ENCODE measurements at places on chromosomes 3 and 15.

DNA sequence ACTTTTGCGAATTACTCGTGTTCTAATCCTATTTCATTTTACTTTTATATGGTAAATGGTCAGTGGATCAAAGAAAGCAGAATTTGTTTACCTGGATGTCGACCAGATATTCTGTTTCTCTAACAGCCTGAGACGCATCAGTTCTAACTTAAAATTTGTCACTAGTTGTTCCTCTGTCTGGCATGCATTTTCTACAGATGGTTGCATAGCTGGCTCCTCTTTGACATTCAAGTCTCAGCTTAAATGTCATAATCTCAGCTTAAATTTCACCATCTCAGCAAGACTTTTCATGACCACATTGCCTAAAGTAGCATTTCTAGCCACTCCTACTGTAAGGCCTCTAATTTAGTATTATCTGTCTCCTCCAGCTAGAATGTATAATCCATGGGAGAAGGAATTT is 609.3 kb downstream of the AGBL1 start:
- no peak for DNase-seq

- DNase-seq: no peak
Observed at GRCh38 chr15:80752204-80752603, 27.0 kb upstream of the CEMIP start.

DNA sequence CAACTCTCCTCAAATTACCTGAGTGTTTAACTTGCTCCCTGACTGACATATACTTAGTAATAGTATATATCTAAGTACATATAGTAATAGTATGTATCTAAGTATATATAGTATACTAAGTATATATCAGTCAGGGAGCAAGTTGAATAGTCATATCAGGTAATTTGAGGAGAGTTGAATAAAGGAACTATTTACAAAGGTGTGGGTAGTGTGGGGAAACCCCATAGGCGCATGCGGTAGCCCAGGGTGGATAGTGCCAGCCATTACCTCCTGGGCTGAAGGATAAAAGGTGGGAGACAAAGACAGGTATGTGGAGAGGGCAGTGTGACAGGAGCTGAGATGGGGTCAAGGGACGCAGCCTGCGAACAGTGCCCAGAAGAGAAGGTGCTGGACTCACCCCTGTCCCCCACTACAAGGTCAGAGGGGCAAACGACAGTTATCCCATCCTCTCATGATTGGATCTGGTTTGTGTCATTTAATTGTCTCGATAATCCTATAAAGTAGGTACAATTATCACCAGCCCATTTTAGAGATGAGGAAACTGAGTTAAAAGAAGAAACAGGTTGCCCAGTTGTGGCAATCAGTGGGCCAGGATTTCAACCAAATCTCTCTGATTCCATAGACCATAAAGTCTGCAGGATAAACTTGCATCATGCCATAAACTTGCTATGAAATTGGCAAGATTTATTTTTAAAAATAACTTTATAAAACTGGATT is 34.1 kb upstream of the TPM1 start:
- no peak for DNase-seq

GRCh38 chr15:71199384-71200351 is 84.4 kb downstream of the THSD4 start:
- DNase-seq: no peak

DNA sequence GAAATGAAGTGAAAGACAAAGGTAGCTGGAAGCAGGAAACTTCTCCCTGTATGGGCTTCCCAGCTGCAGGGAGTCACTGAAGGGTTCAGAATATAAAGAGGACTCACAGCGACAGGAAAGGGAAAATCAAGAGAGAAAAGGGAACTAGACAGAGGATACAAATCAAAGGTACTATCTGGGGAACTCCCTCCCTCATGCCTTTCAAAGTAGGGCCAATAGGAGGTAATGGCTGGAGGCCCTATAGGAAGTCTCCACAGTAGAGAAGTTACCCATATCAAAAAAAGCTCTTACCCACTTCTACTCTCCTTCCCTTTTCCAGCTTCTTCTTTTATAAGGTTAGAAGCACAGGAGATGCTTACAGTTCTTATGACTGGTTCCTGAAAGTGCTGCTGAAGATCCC is 43.5 kb downstream of the FMN1 start:
- no peak for DNase-seq

DNA sequence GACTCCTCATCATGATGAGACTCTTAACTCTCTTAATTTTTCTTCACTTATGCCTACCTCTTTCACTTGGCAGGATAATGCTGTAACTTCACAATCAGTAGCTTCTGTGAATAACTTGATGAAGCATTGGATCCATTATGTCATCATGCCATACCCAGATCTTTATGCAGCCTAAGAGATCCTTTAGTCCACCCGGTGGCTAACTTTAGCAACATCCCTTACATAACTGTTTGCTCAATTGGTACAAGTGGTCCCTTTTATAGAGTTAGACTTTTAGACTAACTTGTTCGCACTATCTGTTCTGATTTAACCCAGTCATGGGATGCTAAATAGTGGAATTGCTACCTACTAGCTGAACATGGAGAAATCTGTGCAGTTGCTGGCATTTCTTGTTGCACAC is 184.5 kb downstream of the USP13 start:
- no peak for DNase-seq

DNA sequence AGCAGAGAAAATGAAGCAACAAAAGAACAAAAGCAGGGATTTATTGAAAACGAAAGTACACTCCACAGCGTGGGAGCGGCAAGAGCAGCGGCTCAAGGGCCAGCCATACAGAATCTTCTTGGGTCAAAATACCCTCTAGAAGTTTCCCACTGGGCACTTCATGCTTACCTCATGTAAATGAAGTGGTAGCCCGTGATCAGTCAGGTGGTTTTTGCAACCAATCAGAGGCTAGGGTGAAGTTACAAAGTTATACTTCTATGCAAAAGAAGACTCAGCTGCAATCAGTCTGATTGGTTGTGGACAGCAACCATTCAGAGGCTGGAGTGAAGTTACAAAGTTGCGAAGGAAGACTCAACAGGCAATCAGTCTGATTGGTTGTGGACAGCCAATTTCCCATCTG is 37.8 kb upstream of the TRH start:
- no peak for DNase-seq

GRCh38 chr3:127714125-127714571 is 41.4 kb downstream of the ABTB1 start:
- DNase-seq: no peak

DNA sequence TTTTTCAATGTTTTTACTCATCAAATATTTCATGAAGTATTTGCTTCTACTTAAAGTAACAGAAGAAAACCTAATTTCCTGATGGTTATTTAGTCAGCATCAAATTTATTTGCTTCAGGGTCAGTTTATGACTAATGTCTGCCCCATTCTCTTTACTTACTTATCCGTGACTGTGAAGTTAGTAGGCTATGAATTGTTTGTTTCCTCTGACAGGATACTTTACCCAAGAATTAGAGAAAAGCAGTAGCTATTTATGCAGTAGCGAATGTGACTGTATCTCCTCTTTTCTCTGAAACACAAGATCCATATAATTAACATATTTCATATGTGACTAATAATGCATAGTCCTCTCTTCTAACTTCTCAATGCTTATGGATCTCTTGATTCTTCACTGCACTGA is 329.9 kb upstream of the ROBO1 start:
- no peak for DNase-seq

GRCh38 chr15:39270934-39271333 is 309.9 kb upstream of the THBS1 start:
- DNase-seq: no peak

DNA sequence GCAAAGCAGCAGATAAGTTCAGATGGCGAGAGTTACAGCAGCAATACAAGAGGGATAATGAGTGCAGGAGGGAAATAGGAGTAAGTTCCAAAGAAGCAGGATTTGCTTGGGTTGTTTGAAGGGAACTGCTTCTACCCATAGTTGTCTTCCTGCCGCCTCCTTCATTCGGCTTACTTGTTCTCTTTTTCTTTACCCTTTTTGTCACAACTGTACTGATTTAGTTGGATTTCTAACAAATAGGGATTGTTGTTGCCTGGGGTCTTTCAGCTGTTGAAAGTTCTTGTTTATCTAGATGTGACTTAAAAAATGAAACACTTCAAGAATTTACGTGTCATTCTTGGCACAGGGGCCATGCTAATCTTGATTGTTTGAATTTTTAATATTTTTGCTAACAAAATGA is 25.9 kb downstream of the MORF4L1 start:
- DNase-seq: no peak

DNA sequence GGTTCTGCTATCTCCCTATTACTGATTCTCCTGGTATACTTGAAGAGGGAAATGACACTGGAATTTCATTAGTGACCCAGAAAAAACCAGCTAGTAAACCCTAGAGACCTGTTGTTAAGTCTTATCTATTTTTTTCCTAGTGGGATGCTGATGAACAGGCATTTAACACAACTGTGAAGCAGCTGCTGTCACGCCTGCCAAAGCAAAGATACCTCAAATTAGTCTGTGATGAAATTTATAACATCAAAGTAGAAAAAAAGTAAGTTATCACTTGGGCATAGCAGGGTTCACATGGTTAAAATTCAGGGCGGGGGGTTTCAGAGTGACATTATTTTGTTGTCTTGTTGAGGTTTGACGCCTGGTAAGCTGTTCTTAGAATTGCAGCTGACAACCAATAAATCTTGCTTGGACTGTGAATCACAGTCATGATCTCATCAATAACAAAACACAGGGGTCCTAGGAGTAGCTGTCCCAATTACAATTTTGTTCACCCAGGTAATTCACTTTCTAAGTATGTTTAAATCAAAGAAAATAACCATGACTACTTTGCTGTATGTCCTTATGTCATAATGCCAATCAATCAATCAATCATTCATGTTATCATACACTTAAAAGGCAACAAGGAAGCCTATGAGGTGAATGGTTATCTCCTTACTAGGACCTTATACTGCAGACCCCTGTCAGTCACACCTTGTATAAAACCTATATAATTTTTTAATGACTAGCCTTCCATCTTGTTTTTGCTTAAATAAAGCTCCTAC is 4.6 kb downstream of the SRP14 start:
- no peak for DNase-seq

DNA sequence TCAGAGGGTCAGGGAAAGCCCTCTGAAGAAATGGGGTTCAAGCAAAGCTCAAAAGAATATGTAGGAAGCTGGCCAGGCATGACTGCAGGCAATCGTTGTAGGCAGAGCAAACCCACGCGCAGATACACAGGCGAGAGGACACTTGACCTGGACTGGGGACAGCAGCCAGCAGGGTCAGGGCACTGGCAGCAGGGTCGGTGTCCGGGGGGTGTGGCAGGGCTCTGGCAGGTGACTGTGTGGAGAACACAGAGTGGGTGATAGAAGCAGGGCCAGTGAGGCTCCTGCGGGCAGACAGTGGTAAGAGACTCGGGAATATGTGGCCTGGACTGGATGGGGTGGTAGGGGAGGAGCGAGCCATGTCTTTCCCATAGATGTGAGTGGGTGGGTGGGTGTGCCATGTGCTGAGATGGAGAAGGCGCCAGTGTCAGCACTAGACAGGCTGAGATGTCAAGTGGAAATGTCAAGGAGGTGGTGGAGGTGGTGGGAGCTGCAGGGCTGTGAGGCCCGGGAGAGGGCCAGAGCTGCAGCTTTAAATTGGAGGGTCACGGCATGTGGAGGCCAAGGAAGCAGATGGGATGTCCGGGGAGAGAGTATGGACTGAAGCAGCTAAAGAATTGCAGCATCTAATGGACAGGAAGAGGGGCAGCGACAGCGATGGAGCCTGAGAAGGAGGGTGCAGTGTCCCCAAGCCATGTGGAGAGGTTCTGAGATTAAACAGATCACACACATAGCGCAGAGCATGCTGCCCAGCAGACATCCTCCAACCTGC is 13.4 kb downstream of the TMEM43 start:
- no peak for DNase-seq

GRCh38 chr3:172161959-172162358 is 122.6 kb downstream of the FNDC3B start:
- no peak for DNase-seq

DNA sequence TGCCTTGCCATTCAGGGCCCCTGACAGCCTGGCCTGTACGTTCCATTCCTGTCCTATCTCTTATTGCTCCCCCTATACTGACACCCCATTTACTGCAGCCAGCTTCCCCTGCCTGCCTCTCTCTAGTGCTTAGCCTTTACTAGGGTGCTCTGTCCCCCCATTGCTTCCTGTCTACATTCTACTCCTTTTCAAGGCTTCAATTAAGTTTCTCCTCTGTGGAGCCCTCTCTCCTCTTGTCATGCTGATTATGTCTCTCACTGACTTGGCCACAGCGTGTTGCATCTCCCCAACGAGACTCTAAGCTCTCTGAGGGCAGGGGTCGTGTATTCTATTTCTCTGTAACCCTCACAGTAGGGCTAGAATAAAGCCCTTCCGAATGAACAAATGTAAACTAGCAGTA is 185.2 kb downstream of the RPLP1 start:
- DNase-seq: no peak

DNA sequence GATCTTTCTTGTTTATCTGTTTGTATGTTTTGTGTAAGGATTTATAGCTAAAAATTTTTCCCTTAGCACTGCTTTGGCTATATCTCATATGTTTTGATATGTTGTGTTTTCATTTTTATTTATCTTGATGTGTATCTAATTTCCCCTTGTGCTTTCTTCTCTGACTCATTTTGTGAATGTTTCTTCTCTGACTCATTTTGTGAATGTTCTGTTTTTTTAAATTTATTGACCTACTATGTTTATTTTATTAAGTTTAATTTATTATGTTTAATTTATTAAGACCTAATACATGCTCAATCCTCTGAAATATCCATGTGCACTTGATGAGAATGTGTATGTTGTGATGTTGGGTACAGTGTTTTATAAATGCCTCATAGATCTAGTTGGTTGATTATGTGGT is 793.5 kb upstream of the CADM2 start:
- no peak for DNase-seq

GRCh38 chr3:177468816-177469215 is 271.5 kb upstream of the TBL1XR1 start:
- no peak for DNase-seq

DNA sequence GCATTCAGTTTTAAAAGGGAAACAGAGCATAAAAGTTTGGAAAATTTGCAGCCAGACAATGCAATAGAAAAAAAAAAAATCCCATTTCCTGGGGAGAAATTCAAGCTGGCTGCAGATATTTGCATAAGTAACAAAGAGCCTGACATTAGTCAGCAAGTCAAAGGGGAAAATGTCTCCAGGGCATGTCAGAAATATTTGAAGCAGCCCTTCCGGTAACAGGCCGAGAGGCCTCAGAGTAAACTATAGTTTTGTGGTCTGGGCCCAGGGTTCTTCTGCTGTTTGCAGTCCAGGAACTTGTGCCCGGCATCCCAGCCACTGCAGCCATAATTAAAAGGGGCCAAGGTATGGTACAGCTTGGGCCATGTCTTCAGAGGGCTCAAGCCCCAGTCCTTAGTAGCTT is 411.6 kb upstream of the BCHE start:
- DNase-seq: no peak

DNA sequence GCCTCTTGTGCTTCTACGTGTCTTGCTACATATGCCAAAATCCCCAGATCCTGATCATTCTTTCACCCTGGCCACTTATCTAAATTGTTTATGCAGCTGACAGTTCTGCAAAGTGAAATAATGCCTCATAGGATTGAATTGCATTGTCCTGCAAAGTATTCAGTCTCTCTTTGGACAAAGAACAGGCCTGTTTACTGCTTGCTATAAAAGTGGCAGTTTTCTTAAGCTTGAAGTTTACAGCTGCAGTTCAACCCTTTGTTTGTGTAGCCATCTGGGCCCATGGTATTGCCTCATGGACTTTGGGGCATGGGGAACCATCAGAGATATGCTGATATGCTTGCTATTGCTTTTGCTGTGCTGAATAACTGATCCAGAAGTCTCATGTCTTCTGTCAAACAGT is 523.2 kb downstream of the OTOL1 start:
- no peak for DNase-seq

GRCh38 chr3:114863848-114864247 is 283.2 kb downstream of the ZBTB20 start:
- DNase-seq: no peak
